ENCODE measurements at places on chromosomes 6 and 20.

DNA sequence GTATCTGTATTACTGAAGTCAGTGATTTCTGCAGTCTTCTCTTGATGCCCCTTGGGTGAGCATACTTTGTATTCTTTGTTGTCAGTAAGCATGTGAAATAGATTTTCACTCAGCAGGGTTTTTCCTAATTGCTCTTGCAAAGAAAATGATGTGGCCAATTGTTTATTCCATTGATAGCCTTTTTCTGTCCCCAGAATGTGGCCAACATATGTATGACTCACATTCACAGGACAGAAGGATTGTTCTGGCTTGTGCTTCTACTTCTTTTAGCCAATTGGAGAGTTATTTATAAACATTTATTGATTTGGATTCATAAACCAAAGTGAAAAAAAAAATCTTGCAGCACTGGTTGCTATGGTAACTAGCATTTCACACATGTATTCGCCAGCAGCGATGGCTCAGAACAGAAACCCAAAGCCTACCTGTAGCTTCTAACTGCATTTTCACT, 54.4 kb upstream of the RBM24 start:
- DNase-seq = no peak

- DNase-seq = peak; percentile 44
These were observed 25.0 kb downstream of the TAF8 start for GRCh38 chr6:42075159-42075838.

GRCh38 chr6:76057469-76057868, 15.0 kb downstream of the IMPG1 start:
- no peak for DNase-seq

DNA sequence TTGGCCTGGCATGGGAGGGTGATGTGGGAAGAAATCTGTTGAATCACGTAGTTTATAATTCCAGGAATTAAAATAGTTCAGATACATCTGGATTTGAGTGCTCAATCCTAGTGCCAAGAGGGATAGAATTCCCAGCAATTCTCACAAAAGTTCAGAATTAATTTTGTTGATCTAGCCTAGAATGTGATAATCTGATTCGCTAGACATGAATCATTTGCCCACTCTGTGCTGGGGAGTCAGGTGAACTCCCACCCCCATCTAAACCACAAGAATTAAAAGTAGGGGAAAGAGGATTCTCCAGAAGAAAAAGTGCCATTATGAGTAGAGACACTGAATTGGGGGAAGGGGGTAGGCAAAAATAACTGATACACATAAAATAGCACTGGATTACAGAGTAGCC, 85.0 kb downstream of the LIN28B start:
- DNase-seq = no peak

- no peak for DNase-seq
These were observed 636 bp downstream of the SRF start for GRCh38 chr6:43171707-43172103.

DNA sequence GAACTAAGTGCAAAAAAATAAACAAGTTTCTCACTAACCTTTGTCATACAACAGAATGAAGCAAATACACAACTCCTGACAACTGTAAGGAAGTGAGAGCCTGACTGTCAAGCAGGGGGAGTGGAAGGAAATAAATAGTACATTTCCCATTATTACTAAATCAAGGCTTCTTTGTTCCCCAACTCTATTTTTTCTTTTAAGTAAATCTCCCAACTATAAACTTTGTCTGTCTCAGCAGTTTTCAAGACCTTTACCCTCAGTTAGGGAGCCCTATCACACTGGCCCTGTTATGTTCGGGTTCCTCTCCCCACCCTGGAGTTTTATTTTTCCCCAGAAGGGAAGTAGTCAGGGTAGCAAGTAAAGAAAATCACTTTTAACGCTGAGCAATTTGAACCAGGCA, 24.1 kb upstream of the IPCEF1 start:
- no peak for DNase-seq

DNA sequence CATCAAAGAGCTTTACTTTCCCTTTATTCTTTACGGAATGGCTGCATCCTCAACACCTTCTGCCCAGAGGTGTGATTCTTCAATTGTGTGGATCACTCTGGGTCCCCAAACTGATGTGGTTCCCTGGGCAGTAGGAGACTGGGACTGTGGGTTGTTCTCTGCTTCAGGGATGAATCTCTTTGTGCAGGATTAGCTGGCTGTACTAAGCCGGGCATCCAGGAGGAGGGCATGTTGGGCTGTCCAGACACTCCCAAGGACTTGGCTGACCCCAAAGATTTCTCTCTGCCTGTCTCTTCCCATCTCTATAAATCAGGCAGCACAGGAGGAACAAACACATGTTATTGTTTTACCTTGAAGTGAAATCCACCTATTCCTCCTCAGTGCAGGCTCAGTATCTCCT, 15.3 kb downstream of the FARS2 start:
- DNase-seq = no peak

DNA sequence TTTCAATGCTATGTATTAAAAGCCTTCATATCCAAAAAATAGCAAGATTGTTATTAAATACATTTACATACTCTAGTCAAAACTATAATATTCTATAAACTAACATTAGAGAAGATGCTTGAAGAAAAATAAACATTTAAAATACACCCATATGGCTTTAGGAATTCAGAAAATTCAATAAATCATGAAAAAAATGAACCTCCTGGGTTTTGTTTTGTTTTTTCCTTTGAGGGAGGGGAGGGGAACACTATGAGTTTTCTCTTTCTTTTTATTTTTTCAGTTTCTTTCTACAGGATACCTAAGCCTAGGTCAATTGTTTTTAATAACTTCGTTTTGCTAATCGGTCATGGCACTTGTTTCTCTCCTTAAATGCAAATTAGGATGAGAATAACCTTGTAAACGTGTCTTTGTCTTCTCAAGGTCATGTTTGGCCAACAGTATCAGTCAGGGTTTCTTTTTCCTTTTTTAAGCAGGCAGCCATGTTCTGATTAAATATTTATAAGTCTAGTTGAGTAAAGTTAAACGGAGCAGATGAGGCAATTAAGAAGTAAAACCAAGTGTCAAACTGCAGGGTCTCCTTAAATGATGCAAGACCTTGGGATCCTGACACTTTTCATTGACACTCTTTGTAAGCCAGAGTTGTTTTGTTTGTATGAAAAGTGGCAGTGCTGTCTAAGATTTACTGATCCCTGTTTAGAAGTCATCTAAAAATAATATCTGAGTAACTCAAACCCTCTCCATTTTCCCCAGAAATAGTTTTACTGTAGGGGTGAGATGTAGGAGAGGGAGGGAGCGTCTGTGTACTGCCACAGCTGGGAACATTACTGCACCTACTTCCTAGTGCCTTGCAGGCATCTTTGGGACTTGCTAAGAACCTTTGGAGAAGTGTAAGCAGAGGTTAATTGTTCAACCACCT, 392.3 kb downstream of the PLCB1 start:
- no peak for DNase-seq

- no peak for DNase-seq
These were observed 23.3 kb upstream of the UST start for GRCh38 chr6:148723484-148723883.

GRCh38 chr6:71351190-71351589, 62.6 kb downstream of the OGFRL1 start:
- DNase-seq = no peak

DNA sequence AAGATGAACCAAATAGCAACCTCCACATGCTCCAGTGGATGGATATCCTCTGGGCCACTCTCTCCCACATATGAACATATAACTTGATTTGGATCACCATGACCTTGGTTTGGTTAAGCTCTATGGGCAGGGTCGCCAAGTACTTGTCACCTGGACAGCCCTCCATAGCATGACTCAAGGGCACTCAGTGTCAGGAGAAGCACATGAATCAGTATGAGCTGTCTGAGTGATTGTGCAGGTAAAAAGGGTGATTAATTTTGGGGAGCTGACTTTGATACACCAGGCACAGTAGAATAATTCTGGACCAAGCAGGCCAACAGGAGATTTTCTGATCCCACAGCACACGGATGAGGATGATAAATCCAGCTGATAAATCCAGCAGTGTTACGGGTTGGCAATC, 74.4 kb downstream of the OPRM1 start:
- DNase-seq = no peak

DNA sequence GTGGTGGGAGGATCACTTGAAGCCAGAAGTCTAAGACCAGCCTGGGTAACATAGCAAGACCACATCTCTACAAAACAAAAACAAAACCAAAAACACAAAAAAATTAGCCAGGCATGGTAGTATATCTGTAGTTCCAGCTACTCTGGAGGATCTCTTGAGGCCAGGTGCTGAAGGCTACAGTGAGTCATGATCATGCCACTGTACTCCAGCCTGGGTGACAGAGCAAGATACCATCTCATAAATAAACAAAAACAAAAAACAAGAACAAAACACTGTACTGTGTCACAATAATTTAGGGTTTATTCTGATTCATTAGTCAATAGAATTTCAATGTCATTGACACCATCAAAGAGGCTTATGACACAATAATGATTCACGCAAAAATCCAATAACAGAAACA, 1121.7 kb upstream of the MAP3K7 start:
- DNase-seq = no peak

DNA sequence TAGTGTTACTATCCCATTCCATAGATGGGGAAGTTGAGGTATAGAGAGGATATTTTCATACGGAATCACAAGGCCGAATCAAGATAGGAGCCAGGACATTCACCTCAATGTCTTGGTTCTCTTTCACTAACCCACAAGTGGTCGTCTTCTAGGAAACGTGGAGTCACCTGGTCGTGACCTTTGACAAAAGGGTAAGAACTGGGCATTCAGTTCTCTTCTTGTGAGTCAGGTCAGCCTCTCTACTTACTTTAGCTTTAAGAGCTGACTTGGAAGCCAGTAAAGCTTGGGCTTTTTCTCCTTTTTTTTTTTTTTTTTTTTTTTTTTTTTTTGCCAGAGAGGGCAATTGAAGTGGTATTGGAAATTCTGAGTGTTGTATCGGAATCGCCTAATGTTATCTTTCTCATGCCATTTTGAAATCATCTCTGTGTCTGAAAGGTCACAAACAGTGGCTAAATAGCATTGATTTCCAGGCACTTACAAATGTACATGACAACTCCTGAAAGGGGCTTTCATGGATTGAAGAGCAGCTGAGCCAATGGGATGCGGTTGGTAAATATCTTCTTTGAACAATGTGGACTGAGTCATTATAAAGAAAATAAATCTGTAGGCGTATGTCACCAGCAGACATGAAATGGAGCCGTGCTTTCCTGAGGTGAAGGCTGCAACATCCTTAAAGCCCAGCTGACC, 356.9 kb downstream of the KIF16B start:
- no peak for DNase-seq

DNA sequence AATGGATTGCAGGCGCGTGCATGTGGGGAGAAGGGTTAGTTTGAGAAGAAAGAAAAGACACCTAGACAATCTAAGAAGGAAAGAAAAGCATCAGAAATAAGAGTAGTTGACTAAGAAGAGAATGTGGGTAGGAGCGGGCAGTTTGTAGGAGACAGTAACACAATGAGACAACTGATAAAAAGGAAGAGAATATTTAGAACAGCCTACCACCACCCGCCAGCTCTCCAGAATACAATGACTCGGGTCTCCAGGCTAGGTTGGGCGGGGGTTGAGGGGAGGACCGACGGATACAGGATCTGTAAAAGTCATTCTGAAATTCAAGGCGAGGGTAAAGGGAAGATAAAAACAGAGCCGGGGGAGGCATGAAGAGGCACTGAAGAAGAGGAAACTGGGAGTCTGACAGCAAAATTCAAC, 712 bp downstream of the ABHD16A start:
- no peak for DNase-seq

- DNase-seq = no peak
These were observed 9.7 kb upstream of the WFDC8 start for GRCh38 chr20:45588800-45589199.
